Esophagus mucosa (tissue), 1 donor: ENCODE measurements at places on chromosomes 7 and 10. TPM values are rescaled to one million over a fixed set of nuclear protein-coding genes. Genes with fewer than 3 reads are reported as not detected.
A peak's percentile ranks its signal among the peaks of the same experiment; 100 is the strongest.

DNA sequence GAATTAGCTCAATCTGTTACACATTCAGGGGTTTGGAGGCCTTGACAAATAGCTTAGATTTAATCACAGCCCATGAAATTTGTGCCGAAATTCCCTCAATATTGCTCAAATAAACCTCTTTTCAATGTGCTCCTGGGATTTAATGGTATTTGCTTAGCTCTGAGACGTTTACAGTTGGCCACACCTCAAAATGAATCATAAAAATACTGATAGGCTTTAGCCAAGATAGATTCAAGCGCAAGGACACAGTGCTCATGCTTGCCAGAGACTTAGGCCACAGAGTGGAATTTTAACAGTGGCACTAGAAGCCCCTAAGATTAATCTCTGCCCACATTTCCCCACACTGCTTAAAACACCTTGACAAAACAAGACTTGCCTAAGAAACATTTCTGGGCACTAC is 2.3 kb upstream of the SEMA3C start:
- peak; percentile 36 for ATAC-seq

- ATAC-seq: no peak
These were observed 305.1 kb upstream of the CSTF2T start for GRCh38 chr10:52004342-52004949.

DNA sequence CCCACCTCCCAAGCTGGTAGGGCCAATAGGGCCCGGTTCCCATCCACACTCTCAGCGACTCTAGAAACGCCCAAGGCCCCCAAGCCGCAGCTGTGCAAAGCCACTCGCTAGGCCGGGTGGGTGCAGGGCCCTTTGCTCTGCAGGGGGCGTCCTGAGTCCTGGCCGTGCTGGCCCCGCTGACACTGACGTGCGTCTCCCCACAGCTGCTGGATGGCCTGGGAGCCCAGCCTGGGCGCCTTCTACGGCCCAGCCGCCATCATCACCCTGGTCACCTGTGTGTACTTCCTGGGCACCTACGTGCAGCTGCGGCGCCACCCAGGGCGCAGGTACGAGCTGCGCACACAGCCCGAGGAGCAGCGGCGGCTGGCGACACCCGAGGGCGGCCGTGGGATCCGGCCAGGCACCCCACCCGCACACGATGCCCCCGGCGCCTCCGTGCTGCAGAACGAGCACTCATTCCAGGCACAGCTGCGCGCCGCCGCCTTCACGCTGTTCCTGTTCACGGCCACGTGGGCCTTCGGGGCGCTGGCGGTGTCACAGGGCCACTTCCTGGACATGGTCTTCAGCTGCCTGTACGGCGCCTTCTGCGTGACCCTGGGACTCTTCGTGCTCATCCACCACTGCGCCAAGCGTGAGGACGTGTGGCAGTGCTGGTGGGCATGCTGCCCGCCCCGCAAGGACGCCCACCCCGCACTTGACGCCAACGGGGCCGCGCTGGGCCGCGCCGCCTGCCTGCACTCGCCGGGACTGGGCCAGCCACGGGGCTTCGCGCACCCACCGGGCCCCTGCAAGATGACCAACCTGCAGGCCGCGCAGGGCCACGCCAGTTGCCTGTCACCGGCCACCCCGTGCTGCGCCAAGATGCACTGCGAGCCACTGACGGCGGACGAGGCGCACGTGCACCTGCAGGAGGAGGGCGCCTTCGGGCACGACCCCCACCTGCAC is 31.6 kb upstream of the KNDC1 start:
- ATAC-seq: no peak

DNA sequence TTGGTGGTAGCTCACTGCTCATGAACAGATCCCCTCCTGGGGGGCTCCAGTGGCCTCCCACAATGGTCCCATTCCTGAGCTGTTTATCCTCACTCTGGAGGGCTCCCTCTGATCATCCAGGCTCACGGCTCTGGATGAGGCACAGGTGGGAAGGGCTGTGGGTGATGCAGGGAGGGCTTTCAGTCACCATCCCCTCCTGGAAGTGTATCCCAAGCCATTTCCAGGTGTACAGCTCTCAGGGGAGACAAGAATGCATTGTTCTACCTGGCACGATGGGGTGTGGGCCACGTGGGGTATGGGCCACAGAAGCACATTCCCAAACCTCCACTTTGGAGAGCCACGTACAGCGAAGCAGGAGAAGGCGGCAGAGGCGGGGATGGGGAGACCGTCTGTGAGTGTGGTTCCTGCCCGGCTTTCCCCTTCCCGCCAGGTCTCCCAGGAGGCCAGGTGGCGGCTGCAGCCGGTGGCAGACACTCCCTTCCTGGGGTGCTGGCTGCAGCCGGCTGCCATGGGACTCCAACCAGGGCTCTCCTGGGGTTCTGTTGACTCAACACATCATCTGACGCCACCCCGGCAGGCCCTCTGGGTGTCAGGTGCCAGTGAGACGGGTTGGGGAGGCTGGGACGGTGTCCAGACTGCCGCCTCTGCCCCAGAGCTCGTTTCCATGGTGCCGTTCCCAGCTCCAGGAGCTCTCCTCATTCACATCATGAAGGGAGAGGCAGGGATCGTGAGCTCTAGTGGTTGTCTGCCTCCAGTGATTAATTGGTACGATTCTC is 169.7 kb upstream of the RHEB start:
- peak; percentile 90 for ATAC-seq

- no peak for ATAC-seq
These were observed 161.2 kb downstream of the TAX1BP1 start for GRCh38 chr7:27901028-27901760.

DNA sequence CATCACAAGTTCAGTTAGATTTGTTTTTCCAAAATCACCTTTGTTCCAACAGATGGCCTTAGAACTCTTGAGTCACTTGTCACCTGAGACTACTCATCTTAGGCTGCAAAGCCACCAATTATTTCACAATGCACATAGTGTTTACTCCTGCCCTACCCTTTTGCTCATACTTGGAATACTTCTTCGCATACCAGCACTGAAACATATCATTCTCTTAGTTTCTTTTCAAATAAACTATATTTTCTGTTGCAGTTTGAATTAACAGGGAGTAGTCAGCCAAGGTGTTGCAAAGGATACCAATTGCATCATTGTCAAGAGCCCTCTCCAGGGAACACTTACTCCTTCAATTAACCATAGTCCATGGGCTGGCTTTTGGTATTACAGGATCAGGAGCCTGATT is 71.0 kb downstream of the CASD1 start:
- peak; percentile 42 for ATAC-seq

GRCh38 chr7:86918245-86918644 is 141.2 kb downstream of the ELAPOR2 start:
- no peak for ATAC-seq

DNA sequence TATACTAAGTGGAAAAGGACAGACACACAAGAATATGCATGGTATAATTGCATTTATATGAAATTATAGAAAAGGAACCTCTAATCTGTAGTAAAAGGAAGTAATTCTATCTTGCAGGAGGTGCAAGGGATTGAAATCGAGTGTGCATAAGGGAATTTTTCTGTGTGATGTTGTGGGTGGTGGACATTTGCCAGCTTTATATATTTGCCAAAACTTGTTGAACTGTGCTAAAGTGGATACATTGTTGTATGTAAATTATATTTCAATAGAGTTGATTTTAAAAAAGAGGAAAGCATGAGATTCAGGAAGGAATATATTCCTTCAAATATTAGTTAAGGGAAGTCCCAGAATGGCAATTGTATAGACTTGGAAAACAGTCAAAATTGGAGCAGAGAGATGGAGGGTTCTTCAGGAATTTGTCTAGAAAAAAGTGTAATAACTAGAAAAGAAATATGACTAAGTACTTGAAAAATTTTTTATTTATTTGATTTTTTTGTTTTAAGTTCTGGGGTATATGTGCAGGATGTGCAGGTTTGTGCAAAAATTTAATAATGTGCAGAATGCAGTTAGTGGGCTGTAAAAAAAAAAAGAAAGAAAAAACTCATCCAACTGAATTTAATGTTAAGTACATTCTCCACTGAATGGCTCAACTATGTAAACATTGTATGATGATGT is 96.1 kb downstream of the ARL4A start:
- no peak for ATAC-seq

DNA sequence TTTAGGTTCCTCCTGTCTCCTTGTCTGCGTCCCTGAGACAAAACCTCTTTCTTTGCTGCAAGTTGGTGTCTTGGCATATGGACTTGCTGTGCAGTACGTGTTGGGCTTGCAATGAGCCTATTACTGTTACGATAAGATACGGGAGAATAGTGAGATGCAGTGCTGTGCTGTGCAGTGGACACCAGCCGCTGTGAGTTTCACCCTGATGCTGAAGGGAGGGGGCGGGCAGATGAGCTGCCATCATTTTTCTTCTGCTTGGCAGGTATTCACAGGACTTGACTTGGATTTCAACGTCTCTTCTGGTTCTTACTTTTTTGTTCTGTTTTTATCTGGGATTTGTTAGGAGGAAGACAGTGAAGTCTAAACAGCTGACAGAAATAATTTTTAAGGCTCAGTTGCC is 257.1 kb upstream of the PITRM1 start:
- no peak for ATAC-seq

DNA sequence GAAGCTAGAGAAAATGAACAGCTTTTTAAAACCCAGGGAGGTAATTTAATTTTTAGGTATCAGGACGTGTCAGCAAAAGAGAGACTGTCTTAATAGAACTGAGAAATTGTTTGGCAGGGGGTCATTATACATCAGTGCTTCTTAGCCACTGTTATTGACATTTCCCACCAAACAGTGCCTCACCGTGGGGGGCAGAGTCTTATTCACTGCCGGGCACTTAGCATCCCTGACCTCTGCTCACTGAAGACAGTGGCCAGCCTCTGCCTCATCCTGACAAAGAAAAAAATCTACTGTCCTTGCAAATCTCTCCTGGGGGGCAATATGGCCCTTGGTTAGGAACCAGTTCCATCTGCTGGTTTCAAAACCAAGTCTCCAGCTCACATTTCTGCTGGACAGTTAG is 14.2 kb upstream of the MKI67 start:
- no peak for ATAC-seq

DNA sequence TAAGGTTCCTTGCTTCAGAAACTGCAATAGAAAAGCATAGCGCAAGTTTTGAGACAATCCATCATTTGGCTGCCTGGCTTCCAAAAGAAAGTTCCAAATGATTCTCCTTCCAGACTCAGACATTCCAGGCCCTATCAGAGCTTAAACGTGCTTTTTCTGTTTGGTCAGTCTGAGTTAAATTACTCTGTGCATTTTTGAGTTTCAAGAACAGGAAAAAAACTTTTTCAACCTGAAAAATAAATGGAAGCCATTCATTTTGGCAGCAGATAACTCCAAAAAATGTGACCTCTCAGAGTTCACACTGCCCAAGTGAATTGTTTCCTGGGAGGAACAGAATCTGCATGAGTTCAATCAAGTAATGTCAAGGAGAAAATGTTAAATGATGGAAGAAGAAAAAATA is 354.2 kb downstream of the CXCL12 start:
- no peak for ATAC-seq

DNA sequence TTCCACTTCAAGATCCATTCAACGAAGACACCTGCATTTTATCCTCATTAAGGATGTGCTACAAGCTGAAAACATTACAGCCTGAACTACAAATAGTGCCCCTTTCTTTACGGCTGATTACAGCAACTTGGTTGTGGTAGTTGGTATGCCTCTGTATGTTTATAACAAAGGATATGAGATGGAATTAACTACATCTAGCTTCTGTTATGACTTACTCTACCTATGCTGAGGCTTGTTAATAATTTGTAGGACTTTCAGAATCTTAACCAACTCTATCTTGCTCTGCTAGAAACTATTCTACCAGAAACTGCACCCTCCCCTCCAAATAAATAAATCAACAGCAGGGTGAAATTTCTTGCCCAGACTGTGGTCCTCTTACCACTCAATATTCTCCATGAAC is 448.1 kb downstream of the GRM8 start:
- no peak for ATAC-seq

GRCh38 chr10:89468191-89468965 is 54.0 kb downstream of the IFIT5 start:
- ATAC-seq: no peak

DNA sequence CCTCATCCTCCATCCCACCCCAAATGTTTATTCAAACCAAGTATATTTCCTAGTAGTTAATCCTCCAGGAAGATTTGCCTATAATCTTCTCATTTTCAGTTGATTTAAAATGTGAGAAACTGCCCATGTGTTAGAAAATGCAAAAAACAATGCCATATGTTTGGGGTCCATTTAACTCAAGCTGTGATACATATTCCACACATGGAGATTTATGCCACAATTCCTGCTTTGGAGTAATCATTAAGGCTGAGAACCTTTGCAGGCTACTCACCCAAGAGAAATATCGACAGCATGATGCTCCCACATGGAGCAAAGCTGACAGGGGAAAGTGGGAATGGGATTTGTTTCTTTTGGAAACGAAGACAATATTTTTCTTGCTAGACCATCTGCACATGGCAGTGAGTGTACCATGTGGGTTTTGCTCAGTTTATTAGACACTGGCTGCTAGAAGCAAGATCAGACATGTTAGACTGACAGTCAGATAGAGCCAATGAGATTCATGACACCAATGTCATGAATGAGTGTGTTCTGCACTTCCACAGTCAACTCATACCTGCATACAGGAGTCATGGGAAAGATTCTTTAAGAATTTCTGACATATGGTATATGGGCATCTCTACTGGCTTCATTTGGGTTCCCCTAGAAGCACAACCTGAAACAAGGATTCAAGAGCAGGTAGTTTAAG is 3.4 kb upstream of the GRM8 start:
- no peak for ATAC-seq

DNA sequence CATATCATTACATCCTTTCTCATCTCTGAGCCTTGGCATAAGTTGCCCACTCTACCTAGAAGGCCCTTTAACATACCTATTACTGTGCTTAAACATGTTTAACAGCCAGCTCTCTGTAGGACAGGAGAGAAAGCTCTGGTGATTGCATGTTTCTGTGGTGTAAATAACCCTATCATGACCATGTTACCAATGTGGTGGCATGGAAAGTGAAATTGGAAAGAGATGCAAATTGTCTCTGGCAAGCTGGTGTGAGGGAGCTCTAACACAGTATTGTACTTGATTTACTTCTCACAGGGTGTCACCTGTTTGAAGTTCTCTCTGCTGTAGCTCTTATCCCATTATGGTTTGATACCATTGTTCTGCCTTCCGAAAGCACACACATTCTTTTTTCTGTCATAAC is 231.8 kb upstream of the DKK1 start:
- no peak for ATAC-seq

DNA sequence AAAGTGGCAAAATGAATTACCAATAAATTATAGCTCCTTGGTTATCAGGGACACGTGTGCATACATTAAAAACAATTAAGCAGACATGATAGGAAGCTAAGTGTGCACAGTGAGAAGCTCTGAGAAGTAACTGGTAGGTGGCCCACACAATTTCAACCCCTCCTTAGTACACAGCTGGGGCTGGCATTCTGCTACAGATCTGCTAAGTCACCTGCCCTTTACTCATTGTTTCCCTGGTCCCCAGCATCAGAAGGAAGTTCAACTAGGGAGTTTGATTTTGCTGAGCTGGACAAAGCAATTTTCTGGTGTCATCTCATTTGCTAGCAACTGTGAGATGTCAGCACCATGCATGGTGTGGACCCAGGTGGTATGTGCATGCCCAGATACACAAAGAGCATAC is 424.1 kb upstream of the NPVF start:
- no peak for ATAC-seq

- ATAC-seq: no peak
These were observed 215.9 kb downstream of the FRMD4A start for GRCh38 chr10:14114791-14115190.

CAMK2B gene
- 1.1 TPM for total RNA-seq

WNT8B gene
- not detected for total RNA-seq

FAM25G gene
- 3.4 TPM for total RNA-seq

DLX6 gene
- not detected for total RNA-seq

CPA4 gene
- 9.4 TPM for total RNA-seq

CSGALNACT2 gene
- 4.9 TPM for total RNA-seq

PDE1C gene
- total RNA-seq: 0.72 TPM

UTF1 gene
- total RNA-seq: not detected

NPY4R2 gene
- not detected for total RNA-seq

GIMAP4 gene
- 3.4 TPM for total RNA-seq

SLC26A5 gene
- not detected for total RNA-seq
